ENCODE measurements at places on chromosomes 3 and 15.

- no peak for DNase-seq
These were observed 507.6 kb downstream of the NR2F2 start for GRCh38 chr15:96838081-96838480.

GRCh38 chr15:60095711-60096110 is 91.6 kb downstream of the FOXB1 start:
- no peak for DNase-seq

GRCh38 chr3:186509423-186509822 is 34.8 kb downstream of the CRYGS start:
- no peak for DNase-seq

- peak; percentile 10 for DNase-seq
These were observed 1126.8 kb downstream of the SI start for GRCh38 chr3:163951397-163951987.

DNA sequence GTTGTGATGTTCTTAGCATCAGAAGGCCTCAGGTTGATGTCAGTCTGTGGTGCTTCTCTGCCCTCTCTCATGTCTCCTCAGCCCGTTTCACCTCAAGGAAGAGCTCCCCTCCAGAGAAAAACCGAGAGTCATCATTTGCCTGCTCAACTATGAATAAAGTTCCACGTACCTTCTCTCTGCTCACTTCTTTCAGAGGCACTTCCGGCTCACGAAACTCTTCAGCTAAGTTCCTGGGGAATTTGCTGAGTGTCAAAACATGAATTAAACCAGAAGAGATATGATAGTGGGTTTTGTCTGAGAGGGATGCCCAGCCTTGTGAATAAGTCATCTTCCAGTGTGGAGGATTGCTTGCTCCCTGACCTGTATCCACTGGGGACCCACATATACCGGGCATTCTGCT is 37.7 kb downstream of the CCR4 start:
- no peak for DNase-seq

DNA sequence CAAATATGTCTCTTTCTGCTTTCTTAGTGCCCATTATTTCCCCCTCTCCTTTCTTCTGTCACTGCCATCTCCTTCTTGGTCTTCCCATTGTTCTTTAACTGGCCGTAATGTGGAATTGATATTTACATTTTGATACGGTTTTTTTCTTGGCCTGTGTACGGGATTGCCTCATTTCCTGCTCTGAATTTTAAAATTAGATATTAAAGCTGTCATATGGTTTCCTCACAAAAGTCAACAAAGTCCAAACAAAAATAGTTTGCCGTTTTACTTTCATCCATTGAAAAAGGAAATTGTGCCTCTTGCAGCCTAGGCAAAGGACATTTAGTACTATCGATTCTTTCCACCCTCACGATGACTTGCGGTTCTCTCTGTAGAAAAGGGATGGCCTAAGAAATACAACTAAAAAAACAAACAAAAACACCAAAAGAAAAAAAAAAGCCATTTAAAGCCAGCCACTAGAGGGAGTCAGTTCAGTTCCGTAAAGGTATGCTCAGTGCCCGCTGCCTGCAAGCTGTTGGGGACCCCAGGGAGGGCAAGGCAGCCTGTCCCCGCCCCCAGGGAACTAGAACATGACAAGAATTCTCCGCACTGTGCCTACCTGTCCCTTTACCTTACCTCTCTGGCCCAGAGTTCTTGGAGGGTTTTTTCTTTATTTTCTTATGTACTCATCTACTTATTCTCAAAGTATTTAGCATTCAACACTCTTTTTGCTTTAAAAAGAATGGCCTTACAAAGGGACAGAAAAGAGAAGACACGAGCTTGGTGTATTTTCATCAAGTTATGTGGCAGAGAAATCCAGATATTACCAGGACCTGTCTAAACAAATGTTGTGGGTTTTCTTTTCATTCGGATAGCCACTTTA is 30.0 kb upstream of the NR2E3 start:
- DNase-seq, result peak; percentile 77

All from SK-N-SH (cell line).